ENCODE measurements at places on chromosomes 13 and 19. TPM values are rescaled to one million over a fixed set of nuclear protein-coding genes. Genes with fewer than 3 reads are reported as not detected.

The SLC8A2 gene
- 26.5 TPM for total RNA-seq

The CNFN gene
- total RNA-seq: not detected

GRCh38 chr19:2274185-2274711 is 7.7 kb downstream of the PEAK3 start:
- no peak for DNase-seq

DNA sequence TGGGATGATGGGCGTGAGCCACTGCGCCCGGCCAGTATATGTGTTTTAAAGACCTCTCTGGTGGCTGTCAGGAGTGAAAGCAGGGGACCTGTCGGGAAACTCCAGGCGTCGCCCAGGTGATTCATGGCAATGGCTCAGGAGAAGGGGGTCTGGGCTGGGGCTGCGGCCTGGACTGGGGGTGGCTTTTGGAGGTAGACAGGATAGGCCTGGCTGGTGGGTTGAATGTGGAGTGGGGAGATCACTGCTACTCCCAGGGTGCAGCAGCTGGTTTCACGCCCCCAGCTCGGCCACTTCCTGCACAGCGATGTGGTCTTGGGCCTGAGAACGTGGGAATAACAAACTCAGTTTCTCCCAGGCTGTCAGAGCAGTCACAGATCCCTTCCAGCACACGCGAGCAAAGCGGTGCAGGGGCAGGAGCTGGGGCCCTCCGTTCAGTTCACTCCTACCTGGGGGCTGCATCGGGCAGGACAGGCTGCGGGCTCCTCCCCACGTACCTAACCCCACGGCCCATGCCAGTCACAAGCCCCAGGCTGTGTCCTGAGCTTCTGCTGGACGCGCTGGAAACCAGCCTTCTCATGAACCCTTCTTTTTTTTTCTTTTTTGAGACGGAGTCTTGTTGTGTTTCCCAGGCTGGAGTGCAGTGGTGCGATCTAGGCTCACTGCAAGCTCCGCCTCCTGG is 18.9 kb downstream of the KDM4B start:
- no peak for DNase-seq

DNA sequence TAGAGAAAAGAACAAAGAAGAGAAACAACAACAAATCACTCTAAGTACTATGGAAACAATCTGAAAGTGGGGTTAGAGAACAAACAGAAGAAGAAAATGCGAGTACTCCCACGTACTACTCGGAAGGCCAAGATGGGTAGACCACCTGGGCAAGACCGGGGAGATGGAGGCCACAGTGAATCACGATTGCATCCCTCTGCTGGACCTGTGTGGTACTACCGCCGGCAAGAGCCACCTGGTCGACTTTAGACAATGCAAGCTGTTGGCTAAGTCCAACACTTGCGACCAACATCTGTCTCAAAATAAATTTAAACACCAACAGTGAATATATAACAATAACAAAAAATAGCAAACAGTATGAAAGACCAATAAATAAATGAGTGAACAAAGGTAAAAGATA is 45.5 kb upstream of the ZNF91 start:
- DNase-seq: no peak

DNA sequence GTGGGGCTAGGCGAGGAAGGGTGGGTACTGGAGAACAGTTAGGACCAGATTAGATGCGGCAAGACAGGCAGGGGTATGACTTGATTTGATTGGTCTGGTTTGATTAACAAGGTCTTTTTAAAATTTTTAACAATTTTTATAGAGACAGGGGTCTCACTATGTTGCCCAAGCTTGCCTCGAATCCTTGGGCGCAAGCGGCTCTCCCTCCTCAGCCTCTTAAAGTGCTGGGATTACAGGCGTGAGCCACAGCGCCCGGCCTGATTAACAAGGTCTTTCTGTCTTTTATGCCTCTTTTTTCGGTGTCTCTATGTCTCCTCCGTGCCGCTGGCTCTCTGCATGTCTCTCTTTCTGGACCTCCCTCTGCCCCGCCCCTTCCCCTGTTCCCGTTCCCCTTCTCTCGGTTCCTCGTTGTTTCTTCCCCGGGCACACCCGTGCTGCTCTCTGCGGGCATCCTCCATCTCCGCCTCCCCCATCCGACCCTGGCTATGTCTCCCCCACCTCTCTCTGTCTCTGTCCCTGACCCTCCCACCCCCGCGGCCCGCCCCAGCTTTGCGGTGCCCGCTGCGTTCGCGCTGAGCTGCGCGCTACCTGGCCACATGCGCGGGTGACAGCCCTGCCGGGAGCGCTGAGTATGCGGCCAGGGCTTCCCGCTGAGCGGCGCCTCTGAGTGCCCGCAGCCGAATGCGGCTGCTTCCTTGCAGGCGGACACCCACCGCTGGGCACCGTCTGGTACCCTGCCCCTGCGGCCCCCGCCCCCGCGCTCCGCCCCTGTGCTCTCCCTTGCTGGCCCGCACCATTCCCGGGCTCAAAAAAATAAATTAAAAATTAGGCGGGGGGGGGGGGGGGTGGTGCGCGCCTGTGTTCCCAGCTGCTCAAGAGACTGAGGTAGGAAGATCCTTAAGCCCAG is 8.1 kb upstream of the SDHAF1 start:
- DNase-seq: peak; percentile 76

GRCh38 chr13:21037656-21038055 is 23.7 kb downstream of the LATS2 start:
- DNase-seq: no peak

DNA sequence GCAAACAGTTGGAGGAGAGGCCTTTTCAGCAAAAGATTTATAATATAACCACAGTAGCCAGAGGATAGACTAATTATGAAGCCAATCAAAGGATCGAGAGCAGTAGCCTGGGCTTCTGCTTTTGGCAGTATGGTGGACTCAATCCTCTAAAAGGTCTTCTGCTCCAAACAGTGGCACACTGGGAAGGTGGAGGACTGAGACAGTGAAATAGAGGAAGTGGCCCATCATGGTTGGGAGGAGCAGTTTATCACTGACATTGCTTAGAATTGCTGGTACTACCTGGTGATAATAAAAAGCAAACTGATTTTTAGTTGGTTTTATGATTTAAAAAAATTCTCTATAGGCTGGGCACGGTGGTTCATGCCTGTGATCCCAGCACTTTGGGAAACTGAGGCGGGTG is 20.9 kb upstream of the PLAUR start:
- no peak for DNase-seq

DNA sequence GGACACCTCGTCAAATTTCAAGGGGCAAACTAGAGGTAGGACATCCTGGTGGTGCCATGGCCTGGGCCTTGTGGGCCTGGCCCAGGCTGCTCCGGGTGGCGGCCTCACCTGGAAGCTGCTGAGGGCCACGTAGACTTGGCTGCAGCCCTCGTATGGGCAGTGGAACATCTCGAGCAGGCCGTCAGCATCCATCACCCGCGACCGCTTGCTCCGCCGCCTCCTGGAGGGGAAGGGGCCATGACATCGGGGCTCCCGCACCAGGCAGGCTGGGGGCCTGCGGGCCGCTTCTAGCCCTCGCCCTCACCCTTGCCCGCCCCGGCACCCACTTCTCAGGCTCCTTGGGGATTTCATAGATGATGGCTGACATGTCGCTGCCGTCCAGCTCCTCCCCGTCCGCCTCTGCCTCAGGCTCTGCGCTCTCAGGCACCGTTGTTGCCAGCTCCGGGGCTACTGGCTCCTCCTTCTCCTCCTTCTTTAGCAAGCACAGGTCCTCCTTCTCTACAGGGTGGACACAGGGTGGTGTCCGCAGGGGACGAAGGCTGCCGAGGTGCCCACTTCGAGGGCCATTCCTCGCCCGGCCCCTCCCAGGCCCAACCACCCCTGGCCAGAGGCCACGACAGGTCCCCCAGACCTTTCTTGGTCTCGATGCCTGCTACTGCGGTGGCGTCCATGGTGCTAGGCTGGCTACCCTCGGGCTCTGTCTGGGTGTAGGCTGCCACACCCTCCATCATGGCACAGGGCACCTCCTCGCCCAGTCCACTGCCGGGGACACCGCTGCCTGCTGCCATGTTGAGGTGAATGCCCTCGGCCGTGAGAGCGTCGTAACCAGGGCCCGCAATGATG is 6.0 kb upstream of the ELAVL3 start:
- no peak for DNase-seq

DNA sequence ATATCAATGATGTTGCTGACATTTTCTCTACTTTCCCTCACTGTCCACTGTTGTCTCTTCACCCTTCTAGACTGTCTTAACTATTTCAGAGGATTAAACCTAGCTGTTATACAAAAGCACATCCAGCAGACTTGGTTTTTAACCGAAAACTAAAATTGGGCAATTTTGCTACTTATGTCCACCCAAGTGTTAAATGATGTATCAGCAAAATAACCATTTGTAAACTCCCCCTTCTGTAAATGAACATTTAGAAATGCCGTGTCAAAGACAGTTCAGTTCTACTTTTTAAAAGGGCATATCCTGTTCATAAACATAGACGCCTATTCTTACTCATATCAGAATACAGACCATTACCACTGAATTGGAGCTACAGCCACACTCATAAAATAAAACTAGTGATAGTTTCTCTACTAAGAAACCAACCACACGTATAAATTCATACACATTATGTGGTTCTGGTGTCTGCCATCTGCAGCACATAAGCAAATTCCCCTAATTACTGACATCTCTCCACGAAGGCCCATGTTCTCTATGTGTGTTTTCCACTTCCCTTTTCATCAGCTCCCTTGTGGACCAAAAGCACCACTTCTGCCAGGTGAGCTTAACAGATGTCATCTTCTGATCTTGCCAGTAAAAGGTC is 1091.8 kb downstream of the PCDH9 start:
- no peak for DNase-seq

GRCh38 chr13:94312511-94313216 is 166.8 kb downstream of the DCT start:
- no peak for DNase-seq
